ENCODE measurements at places on chromosomes 11 and 22.

GRCh38 chr22:22527312-22527711 is 7.2 kb upstream of the ZNF280A start:
- DNase-seq = no peak

- no peak for DNase-seq
These were observed 155.2 kb downstream of the MAML2 start for GRCh38 chr11:96187822-96188221.

DNA sequence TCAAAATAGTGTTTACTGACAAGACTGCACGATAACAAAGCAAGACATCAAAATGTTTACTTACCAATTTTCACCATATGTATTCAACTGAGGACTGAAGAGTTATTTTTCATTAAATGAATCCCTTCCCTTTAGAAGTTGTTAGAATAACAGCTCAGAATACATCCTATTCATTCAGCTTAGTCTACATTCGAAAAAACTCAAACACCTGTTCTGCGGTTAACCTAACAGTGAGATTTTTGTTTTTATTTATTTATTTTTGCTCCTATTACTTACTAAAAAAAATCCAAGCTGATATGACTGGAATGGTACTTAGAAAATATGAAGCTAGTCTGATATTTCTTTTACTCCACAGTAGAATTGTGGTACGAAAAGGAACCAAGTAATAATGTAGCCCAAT is 10.0 kb downstream of the KCNA4 start:
- no peak for DNase-seq

DNA sequence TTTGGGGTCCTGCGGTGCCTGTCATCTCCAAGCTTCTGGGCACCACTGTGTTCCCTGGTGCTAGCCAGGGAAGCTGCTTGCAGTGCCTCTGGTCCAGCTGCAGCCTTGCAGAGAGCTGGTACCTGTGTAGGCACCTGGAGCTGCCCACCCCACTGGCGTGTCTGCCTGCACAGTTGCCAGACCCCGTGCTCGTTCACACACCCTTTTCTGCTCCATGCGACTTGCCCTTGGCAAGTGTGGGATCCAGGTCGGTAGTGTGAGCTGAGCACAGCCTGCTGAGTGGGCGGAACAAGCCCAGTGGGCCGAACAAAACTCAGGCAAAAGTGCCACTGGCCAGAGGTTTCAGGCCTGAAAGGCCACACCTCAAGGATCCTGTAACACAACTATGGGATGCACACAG is 146.5 kb upstream of the MTMR2 start:
- DNase-seq = no peak

DNA sequence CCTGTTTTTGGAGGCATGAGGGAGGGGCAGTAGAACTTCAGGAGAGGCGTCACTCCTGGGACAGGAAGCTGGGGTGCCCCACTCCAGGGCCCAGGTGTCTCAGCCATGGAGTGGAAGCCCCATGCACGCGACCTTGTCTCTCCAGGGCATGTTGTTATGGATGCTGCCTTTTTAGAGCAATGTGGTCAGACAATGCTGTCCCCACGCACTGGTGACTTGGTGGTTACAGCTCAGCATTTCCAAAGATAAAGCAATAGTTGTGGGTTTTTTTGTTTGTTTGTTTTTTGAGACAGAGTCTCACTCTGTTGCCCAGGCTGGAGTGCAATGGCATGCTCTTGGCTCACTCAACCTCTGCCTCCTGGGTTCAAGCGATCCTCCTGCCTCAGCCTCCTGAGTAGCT is 22.3 kb downstream of the EIF4G2 start:
- DNase-seq = no peak

GRCh38 chr11:36540998-36541397 is 26.8 kb upstream of the RAG1 start:
- DNase-seq = no peak

DNA sequence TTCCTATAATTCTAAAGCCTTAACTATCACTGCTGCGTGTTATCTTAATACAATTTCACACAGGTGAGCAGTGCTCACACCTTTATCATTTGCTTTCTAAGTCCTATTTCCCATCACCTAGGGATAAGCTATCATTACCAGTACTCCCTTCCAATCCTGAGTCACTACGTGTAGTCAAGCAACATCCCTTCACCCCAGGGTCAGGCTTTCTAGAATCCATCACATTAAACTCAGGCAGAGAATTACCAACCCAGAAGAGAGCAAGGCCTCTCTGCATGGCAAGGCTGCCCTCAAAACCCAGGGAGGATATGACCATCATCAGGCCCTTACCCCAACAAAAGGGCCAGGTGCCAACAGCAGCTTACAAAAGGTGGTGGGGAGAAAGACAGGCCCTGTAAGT is 9.8 kb downstream of the PACSIN2 start:
- DNase-seq = no peak

DNA sequence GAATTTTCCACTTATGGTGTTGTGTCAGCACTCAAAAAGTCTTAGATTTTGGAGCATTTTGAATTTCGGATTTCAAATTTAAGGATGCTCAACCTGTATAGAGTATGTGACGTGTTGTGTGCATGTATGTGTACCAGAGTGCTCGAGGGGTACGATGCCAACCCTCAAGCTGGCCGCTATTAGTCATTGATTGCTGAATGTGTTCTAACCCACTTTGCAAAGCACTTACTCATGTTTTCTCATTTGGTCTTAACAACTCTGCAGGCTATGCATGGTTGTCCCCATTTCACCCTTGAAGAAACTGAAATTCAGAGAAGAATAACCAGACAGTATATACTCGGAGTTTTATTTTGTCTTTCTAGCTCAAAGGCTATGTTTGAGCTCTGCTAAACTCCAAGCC is 196.4 kb upstream of the TENM4 start:
- no peak for DNase-seq

DNA sequence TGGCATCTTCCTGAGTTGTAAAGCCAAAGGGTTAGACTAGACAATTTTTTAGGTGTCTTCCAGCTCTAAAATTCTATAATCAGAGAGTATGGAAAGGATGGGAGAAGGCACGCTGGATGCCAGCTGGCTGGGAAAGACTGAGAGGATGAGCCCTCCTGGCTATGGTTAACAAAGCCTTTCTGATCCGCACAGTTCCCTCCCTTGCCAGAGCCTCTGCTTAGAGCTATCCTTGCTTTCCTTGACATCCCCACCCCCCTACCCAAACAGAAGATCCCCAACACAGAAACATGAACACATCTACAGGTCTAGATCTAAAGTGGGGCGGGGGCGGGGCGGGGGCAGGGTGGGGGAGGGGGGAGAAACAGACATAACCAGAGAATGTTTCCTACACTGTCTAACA is 6.5 kb downstream of the TCF20 start:
- no peak for DNase-seq

DNA sequence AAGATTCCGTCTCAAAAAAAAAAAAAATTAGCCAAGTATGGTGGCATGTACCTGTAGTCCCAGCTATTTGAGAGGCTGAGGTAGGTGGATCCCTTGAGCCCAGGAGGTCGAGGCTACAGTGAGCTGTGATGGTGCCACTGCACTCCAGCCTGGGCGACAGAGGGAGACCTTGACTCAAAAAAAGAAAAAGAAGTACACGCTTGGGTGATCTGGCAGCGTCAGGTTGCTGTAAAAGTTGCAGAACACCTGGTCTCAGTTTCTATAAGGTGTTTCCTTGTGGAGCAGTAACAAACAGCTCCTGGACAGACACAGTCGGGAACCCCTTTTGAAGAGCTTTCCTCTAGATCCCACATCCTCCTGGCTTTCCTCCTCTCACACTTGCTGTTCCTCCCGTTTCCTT is 45.8 kb downstream of the SCGB1A1 start:
- DNase-seq = no peak

GRCh38 chr11:116171271-116172140 is 601.3 kb downstream of the BUD13 start:
- no peak for DNase-seq

GRCh38 chr11:20739577-20739976 is 70.2 kb downstream of the NELL1 start:
- DNase-seq = no peak

DNA sequence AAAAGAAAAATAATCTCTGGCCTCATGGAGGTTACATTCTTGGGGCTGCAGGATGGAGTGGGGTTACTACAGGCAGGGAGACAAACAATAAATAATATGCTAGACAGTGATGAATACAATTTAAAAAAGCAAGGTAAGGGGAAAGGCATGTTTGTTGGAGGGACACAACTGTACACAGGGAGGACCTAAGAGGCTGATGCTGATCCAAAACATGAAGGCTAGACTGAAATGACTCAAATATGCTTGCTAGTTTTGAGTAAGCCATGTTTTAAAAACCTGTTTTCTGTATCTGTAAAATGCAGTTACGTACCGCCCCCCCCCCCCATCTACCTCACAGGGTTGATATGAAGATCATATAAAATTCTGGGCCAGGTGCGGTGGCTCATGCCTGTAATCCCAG is 44.0 kb downstream of the EIF4ENIF1 start:
- DNase-seq = no peak

- no peak for DNase-seq
These were observed 53.3 kb upstream of the PTPN5 start for GRCh38 chr11:18844753-18845367.

- DNase-seq = no peak
These were observed at the start of gene KCNC1 for GRCh38 chr11:17734418-17734911. Gene KCNC1 (plus strand): TSS chr11:17734781. CDS start chr11:17736003, 1,222 bp downstream.

GRCh38 chr22:43978558-43978957 is 23.3 kb downstream of the SAMM50 start:
- DNase-seq = no peak
